Activated CD8-positive, alpha-beta memory T cell treated with anti-CD3 and anti-CD28 coated beads for 1 hour (primary cell): ENCODE measurements at places on chromosomes 3 and 15.

DNA sequence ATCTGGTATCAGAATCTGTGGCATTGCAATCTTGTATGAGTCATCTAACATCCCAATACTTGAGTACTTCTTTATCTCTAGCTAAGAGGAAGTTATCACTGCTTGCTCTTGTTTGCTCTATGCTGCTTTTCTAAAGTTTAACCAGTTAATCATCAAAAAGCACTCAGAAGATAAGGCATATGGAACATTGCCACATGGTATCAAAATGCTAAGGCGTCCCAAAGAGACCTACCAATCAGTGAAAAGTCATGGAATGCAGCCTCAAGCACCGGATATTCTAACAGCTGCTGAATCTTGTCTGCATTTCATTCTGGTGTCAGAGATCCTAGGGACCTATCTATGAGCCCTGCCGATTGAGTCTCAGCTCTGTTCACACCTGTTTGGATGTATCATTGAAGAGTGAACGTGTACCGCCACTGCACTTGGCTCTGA, 192.8 kb downstream of the ARPP21 start:
- no peak for DNase-seq

GRCh38 chr3:126816986-126817777, 113.1 kb downstream of the CHCHD6 start:
- no peak for DNase-seq

- DNase-seq: no peak
These were observed 235.5 kb downstream of the UBE2E2 start for GRCh38 chr3:23438657-23439056.

- no peak for DNase-seq
These were observed 29.5 kb upstream of the FGD5 start for GRCh38 chr3:14789221-14789620.

DNA sequence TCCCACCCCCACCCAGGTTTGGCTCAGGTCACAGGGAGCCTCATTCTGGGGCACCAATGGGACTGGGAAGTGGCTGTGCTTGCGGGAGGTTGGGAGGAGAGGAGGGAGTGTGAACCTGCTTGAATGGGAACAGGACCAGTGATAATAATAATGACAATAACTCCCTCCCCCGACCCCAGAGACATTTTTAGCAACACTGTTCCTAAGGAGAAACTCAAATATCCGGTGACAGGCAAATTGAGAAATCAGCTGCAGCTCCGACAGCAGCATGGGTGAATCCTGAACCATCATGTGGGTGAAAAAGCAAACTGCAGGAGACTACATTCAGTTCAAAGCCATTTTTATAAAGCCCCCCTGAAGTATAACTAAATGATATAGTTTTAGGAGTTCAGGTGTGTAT, 11.6 kb upstream of the RPL29 start:
- no peak for DNase-seq
